Activated T-cell treated with anti-CD3 and anti-CD28 coated beads, Interleukin-2, amount 50 U/mL, for 48 hours (primary cell): ENCODE measurements at places on chromosomes 11 and 22.

DNA sequence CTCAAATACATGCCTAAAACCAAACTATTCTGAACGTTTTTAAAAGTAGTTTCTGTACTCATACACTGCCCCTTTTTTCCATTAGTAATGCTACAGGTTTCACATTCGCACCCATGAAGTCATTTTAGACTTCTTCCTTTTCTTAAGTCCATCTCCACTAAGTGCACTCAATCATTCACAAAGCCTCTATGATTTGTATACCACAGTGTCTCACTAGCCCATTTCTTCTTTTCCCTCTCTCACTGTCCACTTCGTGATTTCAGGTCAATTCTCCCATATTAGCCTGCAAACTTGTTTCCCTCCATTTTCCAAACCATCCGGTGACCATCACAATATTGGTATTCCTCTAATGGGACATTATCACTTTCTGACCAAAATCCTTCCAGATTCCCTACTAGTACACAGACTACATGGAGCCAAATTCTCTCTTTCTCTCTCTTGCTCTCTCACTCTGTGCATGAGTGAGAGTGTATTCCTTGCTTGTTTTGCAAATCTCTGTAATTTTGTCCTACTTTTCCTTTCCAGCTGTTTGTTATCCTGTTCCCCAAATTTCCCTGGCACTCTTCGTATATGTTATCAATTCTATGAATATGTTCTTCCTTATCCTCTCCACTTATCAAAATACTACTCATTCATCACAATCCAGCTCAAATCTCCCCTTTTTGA, 3.4 kb upstream of the ZC3H12C start:
- no peak for DNase-seq

DNA sequence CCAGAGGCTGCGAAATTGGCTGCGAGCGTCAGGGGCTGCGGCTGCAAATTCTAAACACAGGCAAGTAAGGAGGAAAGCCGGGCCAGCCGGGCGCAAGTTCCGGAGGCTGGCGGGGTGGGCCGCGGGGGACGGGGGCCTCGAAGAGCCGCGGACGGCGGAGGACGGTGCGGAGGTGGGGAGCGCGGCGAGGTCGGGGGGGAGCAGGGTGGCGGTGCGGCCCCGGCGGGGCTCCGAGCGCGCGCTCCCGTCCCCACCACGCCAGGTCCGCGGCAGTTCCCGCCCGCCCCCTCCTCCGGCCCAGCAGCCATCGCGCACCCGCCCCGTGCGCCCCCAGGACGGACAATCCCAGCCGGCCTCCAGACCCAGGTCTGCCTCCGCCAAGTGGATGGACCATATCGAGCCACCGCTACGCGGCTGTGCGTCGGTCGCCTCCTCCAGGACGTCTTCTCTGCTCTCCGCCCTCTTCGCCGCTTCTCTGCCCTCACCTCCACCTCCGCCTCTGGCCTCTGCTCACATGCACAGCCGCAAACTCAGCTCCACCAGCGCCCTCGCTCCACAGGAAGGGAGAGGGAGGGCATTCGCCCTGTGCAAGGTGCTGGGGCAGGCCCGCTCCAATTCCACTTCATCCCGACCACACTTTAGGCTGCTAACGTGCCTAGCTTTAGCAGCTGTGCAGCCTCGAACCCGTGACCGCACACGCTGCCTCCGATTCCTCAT, 7.2 kb downstream of the ELFN2 start:
- DNase-seq, result peak; percentile 59

- peak; percentile 96 for DNase-seq
Observed at GRCh38 chr11:3057069-3057963, at the start of gene CARS1. CARS1 (minus strand) TSS chr11:3057423; CDS start chr11:3057367, 56 bp downstream.

- DNase-seq, result no peak
Observed at GRCh38 chr22:48535868-48536540, 1291.7 kb downstream of the BRD1 start.

DNA sequence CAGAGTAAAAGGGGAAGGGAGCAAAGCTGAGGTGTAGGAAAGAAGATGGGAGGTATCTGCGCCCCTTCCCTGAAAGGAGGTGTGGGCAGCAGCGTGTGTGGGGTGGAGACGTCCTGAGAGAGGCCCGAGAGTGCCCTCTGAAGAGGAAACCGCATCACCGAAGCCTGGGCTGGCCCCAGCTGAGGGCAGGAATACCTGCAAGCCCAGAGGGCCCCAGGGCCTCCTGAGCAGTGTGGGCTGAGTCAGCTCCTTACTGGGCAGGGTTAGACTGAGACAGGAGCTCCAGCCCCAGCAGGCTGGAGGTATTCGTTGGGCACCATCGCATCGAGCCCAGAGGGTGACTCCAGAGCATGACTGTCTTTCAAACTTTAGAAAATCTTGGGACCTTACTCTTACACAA, 534.0 kb upstream of the B3GAT1 start:
- no peak for DNase-seq

- no peak for DNase-seq
Observed at GRCh38 chr11:76237914-76238313, 31.6 kb upstream of the WNT11 start.

DNA sequence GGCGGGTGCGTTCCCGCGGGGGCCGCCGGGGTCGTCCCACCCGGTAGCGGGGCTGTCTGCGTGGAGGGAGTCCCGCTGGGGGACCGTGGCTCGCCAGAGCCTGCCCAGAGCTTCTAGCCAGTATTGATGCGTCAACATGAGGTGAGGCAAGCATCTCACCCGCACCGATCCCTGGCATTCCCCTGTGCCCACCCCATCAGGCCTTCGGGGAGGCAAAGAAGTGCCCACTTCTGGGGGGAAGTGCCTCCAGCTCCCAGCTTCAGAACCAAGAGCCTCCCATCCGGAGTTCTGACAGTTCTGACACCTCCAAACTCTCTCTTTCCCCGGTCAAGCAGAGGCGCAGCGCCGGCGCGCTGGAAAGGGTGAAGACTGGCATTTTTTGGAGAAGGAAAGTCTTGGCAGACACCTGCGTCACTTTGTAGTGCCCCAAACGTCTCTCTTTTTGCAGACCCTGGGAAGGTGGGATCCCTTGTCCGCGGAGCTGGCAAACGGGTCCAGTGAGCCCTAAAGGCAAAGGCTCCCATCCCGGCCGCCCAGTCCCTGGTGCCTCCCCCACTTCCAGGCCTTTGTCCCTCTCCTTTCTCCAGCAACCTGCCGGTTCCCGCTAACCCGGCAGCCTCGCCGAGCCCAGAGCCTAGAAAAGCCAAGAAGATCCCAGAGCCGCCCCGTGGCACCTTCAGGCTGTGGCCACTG, 3.2 kb upstream of the PAX6 start:
- DNase-seq, result peak; percentile 37

DNA sequence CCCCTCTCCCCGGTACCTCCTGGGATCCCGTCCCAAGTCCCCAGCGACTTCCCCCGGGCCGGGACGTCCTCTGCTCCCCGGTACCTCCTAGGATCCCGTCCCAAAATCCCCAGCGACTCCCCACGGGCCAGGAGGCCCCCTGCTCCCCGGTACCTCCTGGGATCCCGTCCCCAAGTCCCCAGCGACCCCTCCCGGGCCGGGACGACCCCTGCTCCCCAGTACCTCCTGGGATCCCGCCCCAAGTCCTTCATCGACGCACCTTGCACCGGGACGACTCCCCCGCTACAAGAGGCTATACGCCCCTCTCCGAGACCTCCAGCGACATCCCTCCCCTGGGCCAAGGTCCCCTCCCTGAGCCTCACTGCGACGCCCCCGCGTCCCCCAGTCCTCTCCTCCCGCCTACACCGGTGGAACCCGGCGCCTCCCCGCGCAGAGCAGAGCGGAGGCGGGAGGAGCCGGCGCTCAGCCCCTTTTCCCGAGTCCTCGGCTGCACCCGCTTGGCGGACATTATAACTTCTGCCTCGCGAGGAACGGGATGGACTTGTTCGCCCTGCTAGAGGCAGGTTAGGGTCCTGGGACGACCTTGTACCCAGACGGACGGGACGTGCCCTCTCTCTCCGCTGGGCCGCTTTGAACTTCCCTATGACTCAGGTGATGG, 912 bp downstream of the KREMEN1 start:
- DNase-seq, result peak; percentile 25

- no peak for DNase-seq
Observed at GRCh38 chr11:78809931-78810541, 235.4 kb upstream of the NARS2 start.

- DNase-seq, result no peak
Observed at GRCh38 chr22:41560095-41560471, 727 bp upstream of the CSDC2 start.

DNA sequence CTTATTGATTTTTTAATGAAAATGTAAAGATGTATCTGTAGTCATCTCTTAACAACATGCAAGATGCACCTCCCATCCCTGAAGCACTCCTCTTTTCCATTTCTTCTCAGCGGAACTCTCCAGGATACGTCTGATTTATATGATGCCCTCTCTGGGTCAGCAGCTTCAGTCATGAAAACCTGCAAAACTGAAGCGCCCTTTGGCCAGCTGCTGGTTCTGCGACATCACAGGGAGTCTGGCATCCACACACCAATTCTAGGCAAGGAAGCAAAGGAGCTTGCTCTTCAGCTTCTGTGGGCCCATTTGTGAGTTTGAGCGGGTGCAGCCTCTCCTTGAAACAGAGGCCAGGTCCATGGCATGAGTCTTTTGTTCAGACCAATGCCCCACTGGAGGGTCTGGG, 1253.3 kb downstream of the TBC1D22A start:
- no peak for DNase-seq

- DNase-seq, result no peak
Observed at GRCh38 chr22:46103181-46103580, 47.1 kb upstream of the PPARA start.

DNA sequence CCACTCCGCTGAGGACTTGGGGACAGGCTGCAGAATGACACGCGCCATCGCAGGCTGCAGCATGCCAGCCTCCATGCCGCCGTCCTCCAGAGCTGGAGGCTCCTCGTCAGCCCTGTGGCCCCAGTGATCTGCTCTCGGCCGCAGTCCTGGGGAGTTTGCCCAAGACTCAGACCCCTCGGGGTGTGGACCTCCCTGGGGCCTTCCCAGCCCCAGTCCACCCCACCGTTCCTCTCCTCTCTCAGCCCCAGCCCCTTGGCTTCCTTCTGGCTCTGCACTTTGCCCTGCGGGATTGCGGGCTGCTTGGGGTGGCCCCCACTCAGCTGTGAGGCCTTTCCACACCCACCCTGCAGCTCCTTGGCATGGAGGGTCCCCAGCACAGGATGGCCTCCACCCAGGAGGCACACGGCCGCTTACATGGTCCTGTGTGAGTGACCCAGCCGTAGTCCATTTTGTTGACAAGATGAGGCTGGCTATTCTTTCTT, 414.9 kb downstream of the TBC1D22A start:
- no peak for DNase-seq

GRCh38 chr11:131906963-131907362, 536.5 kb downstream of the NTM start:
- no peak for DNase-seq

GRCh38 chr11:127485541-127485940, 485.0 kb upstream of the KIRREL3 start:
- no peak for DNase-seq

- DNase-seq, result no peak
Observed at GRCh38 chr11:102564110-102564509, 33.6 kb upstream of the MMP7 start.

DNA sequence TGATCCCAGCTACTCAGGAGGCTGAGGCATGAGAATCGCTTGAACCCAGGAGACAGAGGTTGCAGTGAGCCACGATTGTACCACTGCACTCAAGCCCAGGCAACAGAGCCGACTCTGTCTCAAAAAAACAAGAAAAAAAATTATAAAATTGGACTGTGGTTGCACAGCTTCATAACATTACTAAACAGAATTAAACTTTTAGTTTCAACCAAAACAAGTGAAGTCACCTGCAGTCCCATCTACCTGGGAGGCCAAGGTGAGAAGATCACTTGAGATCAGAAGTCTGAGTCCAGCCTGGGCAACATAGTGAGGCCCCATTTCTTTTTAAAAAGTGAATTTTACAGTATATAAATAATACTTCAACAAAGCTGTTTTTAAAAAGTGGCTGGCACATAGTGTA, 47.8 kb upstream of the CD5 start:
- DNase-seq, result peak; percentile 33

- DNase-seq, result no peak
Observed at GRCh38 chr11:843818-844692, 1.4 kb downstream of the TSPAN4 start.
